ENCODE measurements at places on chromosomes 16 and 17.

DNA sequence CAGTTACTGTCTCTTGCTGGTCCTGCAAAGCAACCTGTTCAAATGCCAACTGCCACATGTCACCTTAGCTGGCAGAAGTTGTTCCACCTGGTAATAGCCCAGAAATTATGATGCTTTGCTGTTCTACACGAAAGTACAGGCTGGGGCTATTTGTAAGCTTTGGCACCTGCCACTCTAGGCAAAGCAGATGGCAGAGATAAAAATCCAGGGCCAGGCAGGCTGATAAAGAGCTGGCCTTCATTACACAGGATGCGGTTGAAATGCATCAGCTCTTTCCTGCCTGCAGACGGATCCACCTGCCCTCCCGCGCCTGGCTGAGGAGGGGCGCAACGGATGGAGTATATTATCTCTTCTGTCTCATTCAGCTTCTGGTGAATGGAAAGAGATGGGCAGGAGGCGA lies 29.3 kb upstream of the KDM8 start:
- DNase-seq: no peak

- peak; percentile 6 for DNase-seq
Measured at GRCh38 chr17:79607940-79608623, 2.8 kb downstream of the RBFOX3 start.

DNA sequence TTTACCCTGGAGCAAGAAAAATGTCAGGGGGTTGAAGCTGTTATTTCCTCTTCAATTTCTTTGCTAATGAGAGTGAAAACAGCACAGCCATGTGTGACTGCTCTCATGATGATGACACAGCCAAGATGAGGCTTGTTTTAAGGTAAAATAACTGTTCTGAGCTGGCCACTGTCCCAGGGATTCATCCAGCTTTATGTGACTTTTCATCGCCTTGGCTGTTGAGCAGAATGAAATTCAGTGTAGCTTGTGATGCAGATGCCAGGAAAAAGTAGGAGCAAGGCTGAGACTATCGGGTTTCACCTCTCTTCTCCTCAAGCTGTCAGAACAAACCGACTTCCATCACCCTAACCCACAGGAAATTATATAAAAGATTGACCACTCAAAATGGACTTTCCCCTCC lies 361.8 kb upstream of the CDH5 start:
- DNase-seq: peak; percentile 88

GRCh38 chr17:32142038-32142856 lies at the start of gene RHOT1:
Gene RHOT1 (plus strand): TSS chr17:32142502. CDS start chr17:32142693, 191 bp downstream.
- DNase-seq: peak; percentile 86

Measured in fibroblast of skin of right quadriceps (primary cell).